ENCODE measurements at places on chromosomes 12 and 14.

- no peak overlapping the region for H3K27ac ChIP-seq
- no peak for DNase-seq
- H3K4me1 ChIP-seq, result no peaks in the 10 kb centered on the region
- H3K36me3 ChIP-seq, result no peaks in the 10 kb centered on the region
These were observed 143.2 kb upstream of the EEA1 start for GRCh38 chr12:93072340-93072739.

- H3K4me1 ChIP-seq, result peaks cover 24% of the 10 kb centered on the region
- DNase-seq, result no peak
- H3K27ac ChIP-seq, result no peak overlapping the region
- no peak overlapping the region for H3K4me3 ChIP-seq
- H3K36me3 ChIP-seq, result peaks cover 16% of the 10 kb centered on the region
These were observed 112.8 kb upstream of the RESF1 start for GRCh38 chr12:31846405-31846804.

- peaks cover 73% of the 10 kb centered on the region for H3K4me1 ChIP-seq
- H3K27me3 ChIP-seq, result no peaks in the 10 kb centered on the region
- peaks cover 2% of the 10 kb centered on the region for H3K36me3 ChIP-seq
These were observed 12.3 kb downstream of the ZFP36L1 start for GRCh38 chr14:68780358-68781160.

- no peak overlapping the region for H3K27ac ChIP-seq
- no peaks in the 10 kb centered on the region for H3K36me3 ChIP-seq
- no peak overlapping the region for H3K4me3 ChIP-seq
- peaks cover 5% of the 10 kb centered on the region for H3K27me3 ChIP-seq
- no peak for DNase-seq
- no peaks in the 10 kb centered on the region for H3K4me1 ChIP-seq
These were observed 28.8 kb upstream of the SLC5A8 start for GRCh38 chr12:101238800-101239329.

GRCh38 chr12:58640314-58640713, 280.0 kb downstream of the LRIG3 start:
- H3K27ac ChIP-seq, result no peak overlapping the region
- peaks cover 2% of the 10 kb centered on the region for H3K27me3 ChIP-seq
- no peak for DNase-seq
- H3K36me3 ChIP-seq, result no peaks in the 10 kb centered on the region
- no peaks in the 10 kb centered on the region for H3K4me1 ChIP-seq

- peak overlapping the region; percentile 87 for H3K27ac ChIP-seq
- peaks cover 35% of the 10 kb centered on the region for H3K4me1 ChIP-seq
- H3K36me3 ChIP-seq, result no peaks in the 10 kb centered on the region
- peak overlapping the region; percentile 86 for H3K4me3 ChIP-seq
These were observed 566 bp upstream of the PRDM4 start for GRCh38 chr12:107761502-107761904.

GRCh38 chr12:55044135-55044534, 24.4 kb downstream of the NEUROD4 start:
- no peaks in the 10 kb centered on the region for H3K36me3 ChIP-seq
- peaks cover 6% of the 10 kb centered on the region for H3K27me3 ChIP-seq
- no peaks in the 10 kb centered on the region for H3K4me1 ChIP-seq
- no peak overlapping the region for H3K4me3 ChIP-seq
- DNase-seq, result no peak

DNA sequence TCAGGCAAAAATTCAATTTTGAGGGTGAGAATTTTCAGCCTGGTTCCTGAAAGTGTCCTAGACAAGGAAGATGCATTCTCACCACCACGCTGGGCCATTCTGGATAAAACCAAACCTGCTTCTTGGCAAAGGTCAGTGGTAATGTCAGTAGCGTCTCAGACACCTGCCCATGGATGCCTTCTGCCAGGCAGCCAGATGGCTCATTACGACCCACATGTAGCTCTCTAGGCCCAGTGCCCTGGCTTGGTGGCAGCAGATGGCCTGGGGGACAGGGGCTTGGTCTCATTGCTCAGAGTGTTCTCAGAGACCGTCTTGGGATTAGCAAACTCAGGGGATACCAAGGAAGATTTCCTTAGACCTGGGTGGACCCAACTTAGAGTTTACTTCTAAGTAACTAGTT, 105.1 kb downstream of the ARF6 start:
- no peak for DNase-seq
- H3K4me1 ChIP-seq, result peaks cover 67% of the 10 kb centered on the region
- H3K27me3 ChIP-seq, result peaks cover 21% of the 10 kb centered on the region
- H3K36me3 ChIP-seq, result no peaks in the 10 kb centered on the region

DNA sequence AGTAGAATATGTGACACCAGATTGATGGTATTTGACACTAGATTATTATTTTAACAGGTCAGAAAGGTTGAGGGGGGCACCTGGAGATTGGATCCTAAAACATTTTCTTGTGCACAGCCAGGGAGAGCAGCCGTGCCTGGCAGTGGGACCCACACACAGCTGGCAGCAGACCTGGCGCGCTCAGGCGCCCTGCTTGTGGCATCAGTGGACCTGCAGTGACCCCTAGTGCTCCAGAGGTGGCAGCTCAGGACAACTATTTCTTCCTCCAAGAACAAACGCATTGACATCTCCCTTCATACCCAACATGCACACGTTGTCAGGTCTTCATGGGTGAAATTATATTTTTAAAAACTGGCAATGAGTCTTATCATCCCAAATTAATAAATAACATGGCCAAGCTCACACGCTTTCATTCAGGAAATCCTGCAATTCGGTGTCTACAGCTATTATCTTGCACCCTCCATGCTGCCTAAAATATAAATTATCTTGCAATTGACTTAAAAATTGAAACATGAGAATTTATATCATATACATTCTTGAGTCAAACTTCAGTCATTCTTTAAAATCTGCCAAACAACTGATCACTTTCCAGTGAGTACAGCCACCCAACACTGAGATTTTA, 7.7 kb upstream of the TMEM132D start:
- H3K27me3 ChIP-seq, result peaks cover 11% of the 10 kb centered on the region
- H3K27ac ChIP-seq, result no peak overlapping the region
- H3K4me3 ChIP-seq, result no peak overlapping the region
- H3K36me3 ChIP-seq, result no peaks in the 10 kb centered on the region

DNA sequence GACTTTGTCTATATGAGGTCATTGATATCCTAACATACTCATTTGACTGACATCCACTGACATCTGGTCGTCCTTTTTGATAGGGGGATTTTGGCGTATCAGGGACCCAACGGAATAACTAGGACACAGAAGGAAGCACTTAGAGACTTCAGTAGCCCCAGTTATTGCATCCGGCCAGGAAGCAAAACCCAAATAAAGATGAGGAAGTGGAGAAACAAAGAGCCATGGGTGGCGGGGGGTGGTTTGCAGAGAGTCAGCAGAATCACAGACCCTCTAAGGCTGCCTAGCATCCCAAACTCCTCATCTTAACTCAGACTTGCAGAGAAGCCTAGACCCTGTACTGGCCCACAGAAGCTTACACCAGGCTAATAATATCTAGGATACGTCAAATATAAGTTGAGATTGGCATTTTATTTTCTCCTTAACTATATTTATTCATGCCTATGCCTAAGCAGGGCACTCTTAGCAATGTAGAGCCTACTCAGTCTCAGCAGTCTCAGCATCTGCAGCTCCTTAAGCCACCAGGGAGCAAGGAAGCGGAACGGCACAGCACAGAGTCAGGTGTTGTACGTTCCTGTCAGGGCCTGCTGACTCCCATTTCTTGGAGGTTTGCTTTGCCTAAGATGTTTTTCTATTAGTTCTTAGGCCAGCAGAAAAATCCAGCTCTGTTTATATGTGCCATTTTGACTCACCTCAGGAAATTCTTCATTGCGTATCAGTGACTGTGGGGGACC, 45.1 kb downstream of the KCNA1 start:
- no peaks in the 10 kb centered on the region for H3K36me3 ChIP-seq
- DNase-seq, result no peak
- no peak overlapping the region for H3K27ac ChIP-seq

DNA sequence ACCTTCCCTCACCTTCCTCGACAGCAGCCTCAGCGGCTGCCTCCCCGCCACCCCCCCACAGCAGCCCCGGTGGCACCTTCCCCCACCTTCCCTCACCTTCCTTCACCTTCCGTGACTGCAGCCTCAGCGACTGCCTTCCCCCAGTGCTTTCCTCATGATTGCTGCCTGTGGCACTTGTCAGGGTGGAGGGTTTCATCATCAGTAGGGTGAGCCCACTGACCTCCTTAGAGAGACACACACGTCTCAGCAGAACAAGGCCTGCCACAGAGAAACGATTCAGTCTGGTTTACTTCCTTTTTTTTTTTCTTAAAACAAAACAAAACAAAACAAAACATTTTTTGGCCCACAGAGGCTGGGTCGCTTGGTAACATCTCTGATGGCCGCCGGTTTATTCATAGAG, 75.0 kb downstream of the EP400 start:
- peaks cover 2% of the 10 kb centered on the region for H3K27me3 ChIP-seq
- no peak overlapping the region for H3K27ac ChIP-seq
- no peak overlapping the region for H3K4me3 ChIP-seq
- H3K4me1 ChIP-seq, result no peaks in the 10 kb centered on the region
- H3K36me3 ChIP-seq, result peaks cover 21% of the 10 kb centered on the region

GRCh38 chr12:3307389-3307788, 183.6 kb upstream of the PRMT8 start:
- H3K36me3 ChIP-seq, result no peaks in the 10 kb centered on the region
- peaks cover 4% of the 10 kb centered on the region for H3K27me3 ChIP-seq
- no peak for DNase-seq

- H3K36me3 ChIP-seq, result no peaks in the 10 kb centered on the region
- H3K27me3 ChIP-seq, result peaks cover 13% of the 10 kb centered on the region
- DNase-seq, result no peak
- no peak overlapping the region for H3K4me3 ChIP-seq
These were observed 2.8 kb upstream of the CYP46A1 start for GRCh38 chr14:99681101-99681831.

GRCh38 chr12:109428037-109428629, 49.0 kb downstream of the KCTD10 start:
- peak overlapping the region; percentile 22 for H3K27ac ChIP-seq
- H3K4me3 ChIP-seq, result no peak overlapping the region
- DNase-seq, result peak; percentile 75
- H3K4me1 ChIP-seq, result peaks cover 8% of the 10 kb centered on the region

DNA sequence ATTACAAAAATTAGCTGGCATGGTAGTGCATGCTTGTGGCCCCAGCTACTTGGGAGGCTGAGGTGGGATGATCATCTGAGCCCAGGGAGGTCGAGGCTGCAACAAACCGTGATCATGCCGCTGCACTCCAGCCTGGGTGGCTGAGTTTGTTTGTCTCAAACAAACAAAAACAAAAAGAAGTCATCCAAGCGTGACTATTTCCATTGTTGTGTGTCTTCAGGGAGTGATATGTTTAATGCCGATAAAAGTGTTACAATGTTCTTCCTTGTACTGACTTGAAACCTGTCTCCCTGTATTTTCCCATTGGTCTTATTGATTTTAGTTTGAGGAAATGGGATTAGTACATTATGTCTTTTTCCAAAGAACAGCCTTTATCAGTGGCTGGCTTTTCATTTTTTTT, 75.6 kb upstream of the USP44 start:
- peaks cover 5% of the 10 kb centered on the region for H3K27me3 ChIP-seq
- no peak overlapping the region for H3K27ac ChIP-seq
- no peak for DNase-seq
- no peaks in the 10 kb centered on the region for H3K4me1 ChIP-seq
- no peak overlapping the region for H3K4me3 ChIP-seq

DNA sequence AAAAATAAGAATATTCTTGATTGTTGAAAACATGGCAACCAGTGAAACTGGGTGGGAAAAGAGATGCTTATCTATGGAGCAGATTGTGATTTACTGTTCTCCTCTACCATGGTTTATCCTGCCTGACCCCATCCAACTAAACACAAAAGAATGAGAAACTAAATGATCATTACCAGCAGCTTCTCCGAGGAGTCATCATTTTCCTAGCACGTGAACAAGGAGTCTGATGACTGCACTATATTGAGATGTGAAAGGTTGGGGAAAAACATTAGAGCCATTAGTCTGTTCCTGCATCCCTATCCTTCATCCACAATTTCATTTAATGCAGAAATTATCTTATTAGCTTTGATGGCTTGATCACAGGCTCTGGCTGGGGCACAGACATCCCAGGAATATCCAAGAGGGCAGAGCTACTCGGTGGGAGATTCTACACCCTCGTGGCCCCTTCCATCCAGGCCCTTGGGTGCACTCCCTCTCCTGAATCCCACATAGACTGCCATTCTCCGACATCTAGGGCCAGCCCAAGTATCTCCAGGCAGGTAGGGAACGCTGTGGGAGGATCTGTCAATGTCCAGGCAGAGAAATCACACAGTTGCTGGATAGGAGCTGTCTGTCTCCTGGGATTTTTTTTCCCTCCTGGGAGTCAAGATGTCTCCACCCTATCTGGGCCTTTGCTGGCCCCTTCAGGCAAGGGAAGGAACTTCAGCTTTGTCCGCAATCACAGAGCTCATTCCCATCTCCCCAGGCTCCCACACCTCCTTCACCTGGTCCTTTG, 43.3 kb upstream of the DHRS4 start:
- DNase-seq, result peak; percentile 12
- no peak overlapping the region for H3K27ac ChIP-seq
- H3K4me3 ChIP-seq, result no peak overlapping the region

DNA sequence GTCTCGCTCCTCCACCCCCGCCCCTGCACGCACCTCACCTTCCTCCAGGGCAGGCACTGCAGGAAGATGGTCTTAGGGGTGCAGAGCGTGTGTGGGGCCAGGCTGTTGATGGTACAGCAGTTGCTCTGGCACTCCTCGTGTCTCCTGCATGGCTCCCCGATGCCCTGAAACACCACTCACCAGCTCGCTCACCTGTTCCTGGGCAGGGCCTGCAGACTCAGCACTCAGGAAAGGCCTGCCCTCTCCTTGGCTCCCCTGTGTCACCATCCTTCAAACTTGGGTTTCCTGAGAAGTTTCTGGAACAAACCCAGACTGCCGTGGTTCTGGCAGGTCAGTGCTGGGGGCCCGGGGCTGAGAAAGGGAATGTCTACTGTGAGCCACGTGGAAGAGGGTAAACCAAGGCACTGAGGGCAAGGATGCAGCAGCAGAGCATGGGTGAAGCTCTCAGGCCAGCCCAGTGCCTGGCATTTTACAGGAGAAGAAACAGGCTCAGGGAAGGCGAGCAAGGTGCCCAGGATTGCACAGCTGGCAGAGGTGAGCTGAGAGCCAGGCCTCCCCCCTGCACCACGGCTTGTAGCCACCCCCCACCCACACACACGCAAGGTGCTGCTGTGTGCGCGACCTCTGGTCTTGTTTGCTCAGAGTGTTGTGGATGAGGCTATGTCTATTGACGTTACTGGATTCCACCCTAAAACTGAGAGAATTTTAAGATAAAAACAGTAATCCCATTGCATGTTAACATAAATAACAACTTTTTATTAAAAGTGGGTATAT, 5.5 kb downstream of the LRCOL1 start:
- peaks cover 19% of the 10 kb centered on the region for H3K27me3 ChIP-seq
- peaks cover 8% of the 10 kb centered on the region for H3K4me1 ChIP-seq
- no peak for DNase-seq
- no peak overlapping the region for H3K4me3 ChIP-seq

DNA sequence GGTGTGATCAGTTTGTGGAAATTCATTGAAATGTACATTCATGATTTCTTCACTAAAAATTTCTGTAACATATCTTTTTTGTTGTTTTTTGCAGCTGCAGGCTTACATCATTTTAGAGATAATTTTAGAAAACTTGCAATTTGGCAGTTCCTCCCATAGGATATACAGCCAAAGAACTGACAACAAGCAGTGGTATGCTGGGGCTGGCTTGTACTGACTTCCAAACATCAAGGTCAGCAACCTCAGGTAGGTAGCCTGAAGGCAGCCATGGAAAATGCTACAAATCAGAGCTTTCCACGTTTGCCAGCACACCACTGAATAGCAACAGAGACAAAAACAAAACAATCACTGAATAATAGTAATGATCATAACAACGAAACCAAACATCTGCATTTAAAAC, 21.2 kb downstream of the TRIM9 start:
- H3K4me1 ChIP-seq, result no peaks in the 10 kb centered on the region
- H3K36me3 ChIP-seq, result no peaks in the 10 kb centered on the region
- DNase-seq, result no peak
- no peak overlapping the region for H3K27ac ChIP-seq
- H3K27me3 ChIP-seq, result peaks cover 3% of the 10 kb centered on the region

Data from immature natural killer cell (primary cell).